A549 treated with CpdA at 1 μM for 4 hours (cell line): ENCODE measurements at places on chromosomes 1 and 21. TPM values are rescaled to one million over a fixed set of nuclear protein-coding genes. Genes with fewer than 3 reads are reported as not detected.

The HDGF gene
- 447 to 471 TPM (median 466 TPM) in 5 replicates for total RNA-seq

The GJA4 gene
- total RNA-seq, result not detected in 5 replicates

The PCNX2 gene
- total RNA-seq, result 10.4 to 16.3 TPM (median 13.4 TPM) in 5 replicates

The PCAT6 gene
- 2.5 to 3.9 TPM (median 3.6 TPM) in 5 replicates for total RNA-seq

The ALX3 gene
- not detected in 5 replicates for total RNA-seq

The VCAM1 gene
- total RNA-seq, result 0.06 to 0.08 TPM in 2 of 5 replicates, not detected in the others

The HTR1D gene
- total RNA-seq, result 10.1 to 13.5 TPM (median 11.0 TPM) in 5 replicates

The AKT3 gene
- 19.5 to 25.2 TPM (median 23.5 TPM) in 5 replicates for total RNA-seq

The FCRLB gene
- 1.2 to 1.9 TPM (median 1.7 TPM) in 5 replicates for total RNA-seq

The PTPRU gene
- 6.4 to 8.3 TPM (median 7.0 TPM) in 5 replicates for total RNA-seq

The C8B gene
- total RNA-seq, result not detected in 5 replicates

The FAM163A gene
- total RNA-seq, result not detected in 5 replicates

The ORC1 gene
- total RNA-seq, result 18.0 to 21.4 TPM (median 19.0 TPM) in 5 replicates

The KCNJ9 gene
- 0.06 TPM in 1 of 5 replicates, not detected in the others for total RNA-seq

The OR13G1 gene
- total RNA-seq, result not detected in 5 replicates

The DDR2 gene
- total RNA-seq, result 0.15 to 0.67 TPM (median 0.33 TPM) in 5 replicates

The ARHGAP30 gene
- 0.05 to 0.19 TPM (median 0.11 TPM) in 4 of 5 replicates, not detected in the other for total RNA-seq

The CYP4A11 gene
- total RNA-seq, result not detected in 5 replicates

The RNU1-1 gene
- total RNA-seq, result not detected in 5 replicates

The PTGS2 gene
- 8.7 to 13.5 TPM (median 12.9 TPM) in 5 replicates for total RNA-seq

The SPRR1B gene
- not detected in 5 replicates for total RNA-seq
